GM12878 (cell line): ENCODE measurements at places on chromosomes 1 and 21. TPM values are rescaled to one million over a fixed set of nuclear protein-coding genes. Genes with fewer than 3 reads are reported as not detected.

The KRTAP20-2 gene
- polyA plus RNA-seq, result not detected in 2 replicates

The ITLN1 gene
- polyA plus RNA-seq, result not detected in 2 replicates

The HCRTR1 gene
- not detected in 2 replicates for polyA plus RNA-seq

The ANXA9 gene
- 0.10 and 0.25 TPM in 2 replicates for polyA plus RNA-seq

The TYW3 gene
- polyA plus RNA-seq, result 32.0 and 33.7 TPM in 2 replicates

The PKNOX1 gene
- polyA plus RNA-seq, result 22.9 and 23.1 TPM in 2 replicates

The UMODL1 gene
- polyA plus RNA-seq, result 0.04 TPM in 1 of 2 replicates, not detected in the other

The WNT3A gene
- not detected in 2 replicates for polyA plus RNA-seq

The KCNC4 gene
- 0.29 and 0.47 TPM in 2 replicates for polyA plus RNA-seq

The NES gene
- 0.03 TPM in 2 replicates for polyA plus RNA-seq

The THEM5 gene
- polyA plus RNA-seq, result not detected in 2 replicates

The TMEM125 gene
- not detected in 2 replicates for polyA plus RNA-seq

The SPAG17 gene
- 0.16 TPM in 1 of 2 replicates, not detected in the other for polyA plus RNA-seq

The HRNR gene
- not detected in 2 replicates for polyA plus RNA-seq

The FBXO44 gene
- polyA plus RNA-seq, result 11.3 and 11.7 TPM in 2 replicates

The INAVA gene
- polyA plus RNA-seq, result 3.6 and 3.8 TPM in 2 replicates

The THBS3 gene
- polyA plus RNA-seq, result 1.7 and 2.0 TPM in 2 replicates

The KIAA0040 gene
- 18.9 and 19.7 TPM in 2 replicates for polyA plus RNA-seq

The LIN28A gene
- polyA plus RNA-seq, result 0.06 and 0.30 TPM in 2 replicates

The PLEKHO1 gene
- polyA plus RNA-seq, result 80.6 and 86.3 TPM in 2 replicates

The PTGFR gene
- not detected in 2 replicates for polyA plus RNA-seq
